ENCODE measurements at places on chromosomes 5 and 9. TPM values are rescaled to one million over a fixed set of nuclear protein-coding genes. Genes with fewer than 3 reads are reported as not detected.

Gene SLC4A9
- total RNA-seq: 0.43 TPM

Gene STPG3
- not detected for total RNA-seq

Gene SOX30
- total RNA-seq: 0.18 TPM

Gene SYNPO
- 0.10 TPM for total RNA-seq

Gene CDH9
- not detected for total RNA-seq

Gene KCTD16
- total RNA-seq: not detected

Gene SARDH
- 0.50 TPM for total RNA-seq

Gene TAF11L11
- total RNA-seq: not detected

Gene ORM2
- not detected for total RNA-seq

Gene SLC25A2
- total RNA-seq: 0.50 TPM

Gene PCSK5
- 1.2 TPM for total RNA-seq

Gene CCNI2
- total RNA-seq: 6.4 TPM

Gene PROB1
- 5.5 TPM for total RNA-seq

Gene ST6GALNAC4
- total RNA-seq: 19.4 TPM

Gene LHX3
- 0.08 TPM for total RNA-seq

Gene CDC20B
- 0.13 TPM for total RNA-seq

Gene ENTPD2
- total RNA-seq: 0.15 TPM

Gene COL27A1
- total RNA-seq: 0.50 TPM

Gene FLT4
- 0.45 TPM for total RNA-seq

Gene CERT1
- 36.2 TPM for total RNA-seq

Gene SHISAL2B
- not detected for total RNA-seq

Gene TNC
- not detected for total RNA-seq

Gene GLRA1
- not detected for total RNA-seq

Gene TPPP
- 0.15 TPM for total RNA-seq

Gene SPATA31A3
- total RNA-seq: not detected

Gene IL17B
- not detected for total RNA-seq

Gene ZNF883
- not detected for total RNA-seq

Gene GPR150
- 1.7 TPM for total RNA-seq

Gene RALGPS1
- total RNA-seq: 2.8 TPM

Gene GHR
- not detected for total RNA-seq

Gene INSL4
- total RNA-seq: not detected

Gene TNFSF15
- total RNA-seq: 0.03 TPM

Gene PCDHGA12
- total RNA-seq: not detected

Gene SLC6A18
- not detected for total RNA-seq

Gene GRIA1
- not detected for total RNA-seq

Gene SCGB3A1
- not detected for total RNA-seq

Gene LECT2
- total RNA-seq: not detected

Gene PDGFRB
- 7.2 TPM for total RNA-seq

Gene HRH2
- 13.4 TPM for total RNA-seq

Gene PCDHGA4
- total RNA-seq: 0.08 TPM

Gene PRDM12
- not detected for total RNA-seq

Gene VLDLR
- total RNA-seq: 17.5 TPM

Gene CEP120
- total RNA-seq: 35.2 TPM

Gene DRD1
- total RNA-seq: not detected

Gene PCDHGB4
- not detected for total RNA-seq

Gene ANXA1
- total RNA-seq: 204 TPM

Gene PCDHB6
- not detected for total RNA-seq

Gene ZNF79
- total RNA-seq: 12.5 TPM

Gene TIMD4
- total RNA-seq: 2.4 TPM

Gene RAB3C
- not detected for total RNA-seq

Gene CCDC152
- 3.4 TPM for total RNA-seq

Gene B4GALT1
- 69.2 TPM for total RNA-seq

Gene TAF11L5
- total RNA-seq: not detected

Gene ENC1
- 0.43 TPM for total RNA-seq

Gene FBXW11
- total RNA-seq: 37.4 TPM

Gene LHX2
- total RNA-seq: not detected

Gene PDE6A
- not detected for total RNA-seq

Gene NNT
- total RNA-seq: 110 TPM

Gene PKD2L2
- not detected for total RNA-seq
